ENCODE measurements at places on chromosomes 1 and 21.
A peak's percentile ranks its signal among the peaks of the same experiment; 100 is the strongest.

- DNase-seq = no peak
These were observed 3934.3 kb downstream of the SRGAP2C start for GRCh38 chr1:125119024-125119441.

GRCh38 chr21:41338455-41338854, 21.9 kb downstream of the FAM3B start:
- no peak for DNase-seq

DNA sequence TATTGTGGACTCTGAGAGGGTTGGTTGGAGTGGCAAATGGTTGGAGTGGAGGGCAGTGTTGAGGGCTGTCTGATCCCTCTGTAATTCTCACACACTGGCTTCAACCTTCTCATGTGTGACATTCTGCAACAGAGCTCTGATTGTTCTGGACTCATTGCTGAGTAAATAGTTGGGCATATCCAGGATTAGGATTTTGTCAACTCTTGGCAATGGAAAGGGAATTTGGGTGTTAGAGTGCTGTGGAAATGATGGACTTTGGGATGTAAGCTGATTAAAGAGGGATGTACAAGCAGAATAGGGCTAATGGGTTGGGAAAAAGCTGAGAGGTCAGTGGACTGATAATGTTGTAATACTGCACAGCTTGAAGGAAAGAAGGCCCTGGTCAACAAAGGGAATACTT, 16.5 kb downstream of the TLCD4 start:
- DNase-seq = no peak

DNA sequence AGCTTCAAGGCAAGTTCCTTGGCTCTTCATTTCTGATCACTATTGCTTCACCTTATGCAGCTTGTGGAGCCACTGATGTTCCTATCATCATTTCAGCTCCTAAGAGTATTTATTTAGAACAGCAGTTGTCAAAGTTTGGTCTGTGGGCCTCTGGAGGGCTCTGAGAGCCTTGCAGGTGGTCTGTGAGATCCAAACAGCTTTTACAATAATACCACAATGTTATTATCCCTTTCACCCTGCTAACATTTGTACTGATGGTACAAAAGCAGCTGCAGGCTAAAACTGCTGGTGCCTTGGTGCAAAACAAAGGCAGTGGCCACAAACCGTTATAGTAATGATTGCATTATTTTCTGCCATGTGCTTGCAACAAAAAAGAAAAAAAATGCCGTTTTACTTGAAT, 33.8 kb downstream of the PATJ start:
- DNase-seq = no peak

DNA sequence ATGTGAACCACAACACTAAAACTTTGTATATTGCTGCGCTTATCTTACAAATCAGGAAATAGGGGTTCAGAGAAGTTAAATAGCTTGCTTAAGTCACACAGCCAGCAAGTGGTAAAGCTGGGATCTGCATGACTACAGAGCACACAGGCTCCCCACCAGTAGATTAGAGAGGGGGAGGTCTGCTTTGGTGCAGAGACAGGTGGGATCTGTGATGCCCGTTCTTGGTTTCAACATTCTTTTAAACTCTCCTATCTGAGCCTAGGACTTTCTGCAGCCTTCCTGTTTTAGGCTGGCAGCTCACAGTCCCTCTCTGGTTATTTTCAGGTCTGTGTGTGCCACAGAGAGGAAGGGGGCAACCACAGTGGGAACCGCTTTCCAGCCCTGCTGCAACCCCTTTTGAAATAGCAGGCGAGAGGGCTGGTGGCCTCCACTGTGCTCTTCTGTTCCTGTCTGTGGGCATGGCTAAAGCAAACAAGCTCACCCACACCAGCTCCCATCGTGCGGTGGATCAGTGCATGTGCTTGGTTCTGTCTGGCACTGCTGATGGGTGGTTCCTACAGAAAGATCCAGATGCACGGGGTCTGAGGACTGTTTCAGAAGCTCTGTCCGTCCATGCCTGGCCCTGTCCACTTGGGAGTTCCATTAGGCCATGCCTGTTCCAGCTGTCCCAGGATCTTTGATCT, 1.7 kb upstream of the IL6R start:
- peak; percentile 45 for DNase-seq

DNA sequence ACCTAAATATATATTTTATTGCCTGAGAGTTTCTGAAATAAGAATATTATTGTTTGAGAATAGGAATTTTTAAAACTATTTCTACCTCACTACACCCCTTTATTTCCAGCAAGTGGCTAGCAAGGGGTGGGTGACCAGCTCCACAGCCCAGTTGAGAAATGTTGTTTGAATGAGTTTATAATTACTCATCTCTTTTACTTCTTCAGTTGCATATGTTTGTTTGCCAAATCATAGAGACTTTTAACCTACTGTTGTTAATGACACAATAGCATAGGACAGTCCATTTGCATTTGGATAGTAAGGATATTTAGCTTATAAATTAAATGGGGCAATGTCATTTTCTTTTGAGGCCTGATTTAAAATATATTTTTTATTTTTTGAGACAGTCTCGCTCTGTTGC, 127.8 kb downstream of the NRDC start:
- DNase-seq = no peak

DNA sequence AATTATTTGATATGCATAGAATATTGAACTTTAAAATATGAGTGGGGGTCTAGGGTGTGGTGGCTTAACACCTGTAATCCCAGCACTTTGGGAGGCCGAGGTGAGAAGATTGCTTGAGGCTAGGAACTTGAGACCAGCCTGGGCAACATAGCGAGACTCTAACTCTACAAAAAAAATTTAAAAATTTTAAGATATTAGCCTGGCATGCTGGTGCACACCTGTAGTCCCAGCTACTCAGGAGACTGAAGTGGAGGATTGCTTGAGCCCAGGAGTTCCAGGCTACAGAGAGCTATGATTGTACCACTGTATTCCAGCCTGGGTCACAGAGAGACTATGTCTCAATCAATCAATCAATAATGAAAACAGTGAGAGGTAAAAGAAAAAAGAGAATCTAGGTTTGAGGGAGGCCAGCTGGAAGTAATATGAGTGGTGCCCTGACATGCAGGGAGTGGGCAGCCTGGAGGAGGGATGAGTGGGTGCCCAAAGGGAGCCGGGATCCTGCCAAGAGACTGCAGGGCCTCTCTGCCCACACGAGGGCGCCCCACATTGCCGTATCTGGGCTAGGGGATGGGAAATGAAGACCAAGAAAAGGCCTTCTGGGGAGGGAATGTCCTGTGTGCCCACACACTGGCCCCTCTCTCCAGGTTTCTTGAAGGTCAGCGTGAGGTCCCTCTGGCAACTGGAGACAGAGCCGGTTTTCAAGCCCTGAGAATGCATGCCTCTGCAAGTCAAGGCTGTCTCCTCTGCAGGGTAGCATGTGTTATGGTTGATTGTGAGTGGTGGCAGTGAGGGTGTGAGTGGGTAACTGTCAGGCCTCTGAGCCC, 93.9 kb upstream of the PPM1J start:
- peak; percentile 4 for DNase-seq

DNA sequence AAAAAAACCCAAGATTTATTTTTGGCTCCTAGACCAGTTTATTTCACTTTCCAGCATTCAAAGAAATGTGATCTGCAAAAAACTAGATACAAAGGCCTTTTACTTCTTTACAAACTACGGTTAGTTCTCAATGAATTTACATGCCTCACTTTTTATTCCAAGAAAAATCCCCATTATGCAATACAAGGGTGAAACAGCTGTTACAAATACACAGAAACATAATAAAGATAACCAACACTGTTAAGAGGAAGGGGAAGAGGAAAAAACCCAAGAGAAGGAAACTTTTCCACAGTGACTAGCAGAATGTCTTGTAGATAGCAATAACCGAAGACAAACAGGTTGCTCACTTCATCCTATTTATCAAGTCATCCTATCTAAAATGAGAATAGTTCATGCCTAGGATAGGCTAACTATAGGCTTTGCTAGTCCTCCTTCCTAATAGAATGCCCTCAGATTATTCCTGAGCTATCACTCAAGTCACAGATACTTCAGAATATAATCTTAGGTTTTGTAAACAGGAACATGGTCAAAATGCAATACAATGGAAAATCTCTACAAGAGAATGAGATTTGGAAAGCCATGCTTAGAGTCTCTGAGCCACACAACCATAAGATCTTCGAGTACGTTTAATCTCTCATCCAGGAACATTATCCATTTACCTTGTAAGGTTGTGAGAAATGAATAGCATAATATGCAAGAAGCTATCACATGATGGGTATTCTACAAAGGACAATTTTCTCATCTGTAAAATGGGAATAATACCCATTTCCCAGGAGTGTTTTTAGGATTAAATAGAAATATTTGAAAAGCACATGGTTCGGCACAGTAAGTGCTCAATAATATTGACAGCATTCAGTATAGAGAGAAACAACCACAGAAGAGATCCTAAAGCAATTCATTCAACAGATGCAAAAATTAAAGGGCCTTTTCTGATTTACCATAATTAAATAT, 5.4 kb downstream of the PNRC2 start:
- no peak for DNase-seq

DNA sequence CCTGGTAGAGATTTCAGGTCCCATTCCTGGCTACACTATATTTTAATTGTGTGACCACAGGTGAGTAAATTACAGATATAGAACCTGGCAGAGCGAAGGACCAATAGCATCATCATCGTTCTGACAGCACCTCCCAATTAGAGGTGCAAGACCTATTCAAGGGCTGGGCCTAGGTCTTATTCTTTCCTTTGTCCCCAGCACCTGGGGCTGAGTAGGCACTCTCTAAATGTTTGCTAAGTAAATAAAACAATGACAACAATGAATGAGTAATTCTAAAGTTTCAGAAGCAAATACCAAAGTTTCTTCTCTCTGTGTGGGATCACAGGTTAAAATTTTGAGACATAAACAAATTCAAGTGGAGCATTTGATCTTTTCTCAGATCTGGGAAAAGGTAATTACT, 32.7 kb downstream of the BEND5 start:
- no peak for DNase-seq

GRCh38 chr1:100699744-100700143, 19.8 kb upstream of the VCAM1 start:
- DNase-seq = no peak

- DNase-seq = no peak
These were observed 369.1 kb downstream of the S1PR1 start for GRCh38 chr1:101605878-101606277.

DNA sequence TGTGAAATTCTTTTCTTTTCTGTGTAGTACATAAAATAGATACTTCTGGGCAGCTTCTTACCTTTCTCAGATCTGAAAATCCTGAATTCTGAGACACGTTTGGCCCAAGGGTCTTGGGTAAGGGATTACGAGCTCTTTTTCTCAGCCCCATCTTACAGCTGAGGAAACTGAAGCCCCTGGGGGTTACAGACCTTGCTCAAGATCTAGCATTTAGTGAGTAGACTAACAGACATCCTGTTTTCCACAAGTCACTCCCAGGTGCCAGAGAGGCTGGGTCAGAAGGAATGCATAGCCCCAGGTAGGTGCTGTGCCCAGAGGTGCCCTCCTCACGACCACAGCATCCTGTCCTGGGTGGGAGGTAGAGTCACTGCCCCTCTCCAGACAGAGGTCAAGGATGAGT, 13.2 kb upstream of the CREG1 start:
- no peak for DNase-seq

GRCh38 chr1:220726634-220727033, 21.5 kb upstream of the MTARC2 start:
- DNase-seq = no peak

DNA sequence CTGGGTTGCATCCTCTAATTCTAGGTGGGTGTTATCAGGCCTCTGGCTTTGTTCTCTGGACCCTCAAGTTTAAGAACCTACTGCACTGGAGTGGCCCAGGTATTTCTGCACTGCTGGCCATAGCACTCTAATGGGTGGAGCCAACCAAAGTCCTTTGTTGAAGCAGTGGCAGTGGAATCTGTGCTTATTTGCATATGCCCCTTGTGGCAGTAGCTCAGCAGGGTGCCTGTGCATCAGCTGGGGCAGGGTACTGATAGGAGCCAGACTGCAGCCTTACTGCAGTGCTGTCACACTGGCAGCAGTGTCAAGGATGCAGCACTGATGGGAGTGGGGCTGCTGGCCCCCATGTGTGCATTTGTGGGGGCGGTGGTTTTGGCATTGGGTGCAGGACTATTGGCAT, 660.6 kb downstream of the LRRIQ3 start:
- no peak for DNase-seq

GRCh38 chr1:24874611-24875234, 55.4 kb downstream of the RUNX3 start:
- DNase-seq = no peak

DNA sequence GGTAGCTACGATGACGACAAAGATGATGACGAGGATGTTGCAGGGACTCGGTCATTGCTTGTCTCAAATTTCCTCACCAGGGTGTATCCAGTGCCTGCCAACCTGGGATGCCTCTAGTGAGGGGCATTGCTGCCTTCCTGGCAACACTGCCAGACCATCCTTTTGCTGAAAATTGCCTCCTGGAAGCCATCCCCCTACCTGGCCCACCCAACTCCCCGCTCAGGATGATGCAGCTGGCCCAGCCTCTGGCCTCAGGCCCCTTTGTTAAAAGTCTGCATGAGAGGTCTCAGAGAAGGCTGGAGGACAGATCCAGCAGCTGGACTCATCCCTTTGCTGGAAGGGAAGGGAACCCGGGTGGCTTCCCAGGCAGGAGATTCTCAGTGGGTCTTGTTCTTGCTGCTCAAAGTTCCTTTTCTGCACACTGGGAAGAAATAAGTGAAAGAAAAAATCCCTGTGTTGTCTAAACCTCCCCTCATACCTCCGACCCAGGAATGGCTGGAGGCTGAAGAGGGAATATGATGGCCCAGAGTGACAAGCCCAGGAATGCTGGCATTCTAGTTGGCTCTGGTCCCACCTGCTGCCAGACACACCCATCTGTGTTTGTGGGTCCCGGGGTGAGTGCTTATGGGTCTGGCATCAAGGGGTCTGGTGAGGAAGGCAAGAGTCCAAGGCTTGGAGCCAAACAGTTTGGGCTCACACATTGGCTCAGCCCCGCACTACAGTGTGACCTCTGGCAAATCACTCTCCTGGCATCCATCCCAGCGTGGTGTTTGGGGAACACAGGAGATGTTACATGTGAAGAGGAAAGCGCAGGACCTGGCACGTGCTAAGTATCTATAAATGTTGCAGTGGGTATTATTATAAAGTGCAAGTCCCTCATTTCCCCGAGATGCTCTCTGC, 6.7 kb upstream of the FNDC5 start:
- DNase-seq = no peak

DNA sequence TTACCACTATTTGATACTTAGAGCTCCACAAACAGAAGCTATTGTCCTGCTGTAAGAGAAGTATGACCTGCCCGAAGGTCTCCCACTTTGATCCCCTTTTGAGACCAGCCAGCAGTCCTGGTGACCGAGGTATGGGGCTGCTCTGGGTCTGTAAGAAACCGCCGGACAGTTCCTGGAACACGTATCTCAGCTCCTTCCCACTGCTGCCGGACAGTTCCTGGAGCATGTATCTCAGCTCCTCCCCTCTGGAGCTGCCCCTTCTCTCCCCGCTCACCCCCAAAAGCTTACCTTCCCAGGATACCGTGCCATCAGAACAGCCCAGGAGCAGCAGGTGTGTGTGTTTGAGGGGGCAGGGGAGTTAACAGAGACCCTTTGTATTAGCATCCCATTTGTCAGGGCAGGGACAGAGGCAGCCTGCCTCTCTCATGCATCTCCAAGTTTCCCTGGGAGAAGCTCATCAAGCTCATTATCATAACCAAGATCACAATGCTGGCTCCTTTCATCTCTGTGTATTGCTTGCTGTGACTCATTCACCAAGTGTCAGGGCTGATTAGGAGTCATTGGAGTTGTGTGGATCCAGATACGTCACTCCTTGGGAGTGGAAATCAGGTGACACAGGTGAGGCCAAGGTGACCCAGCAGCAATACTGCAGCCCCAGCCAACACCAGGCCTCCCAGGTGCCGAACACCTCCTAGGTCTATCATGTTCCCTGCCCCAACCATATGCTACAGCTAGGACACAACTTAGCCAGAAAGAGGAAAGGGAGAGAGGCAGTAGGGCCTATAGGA, 25.3 kb downstream of the OPTC start:
- no peak for DNase-seq

GRCh38 chr1:92299477-92300150, 755 bp downstream of the RPAP2 start:
- no peak for DNase-seq

Data from stimulated activated naive CD4-positive, alpha-beta T cell (primary cell).